Stomach (tissue), 19 donors: ENCODE measurements at places on chromosomes 7 and 10. TPM values are rescaled to one million over a fixed set of nuclear protein-coding genes. Genes with fewer than 3 reads are reported as not detected.

ZMYND11 gene
- total RNA-seq, result 88.1 TPM

DNA sequence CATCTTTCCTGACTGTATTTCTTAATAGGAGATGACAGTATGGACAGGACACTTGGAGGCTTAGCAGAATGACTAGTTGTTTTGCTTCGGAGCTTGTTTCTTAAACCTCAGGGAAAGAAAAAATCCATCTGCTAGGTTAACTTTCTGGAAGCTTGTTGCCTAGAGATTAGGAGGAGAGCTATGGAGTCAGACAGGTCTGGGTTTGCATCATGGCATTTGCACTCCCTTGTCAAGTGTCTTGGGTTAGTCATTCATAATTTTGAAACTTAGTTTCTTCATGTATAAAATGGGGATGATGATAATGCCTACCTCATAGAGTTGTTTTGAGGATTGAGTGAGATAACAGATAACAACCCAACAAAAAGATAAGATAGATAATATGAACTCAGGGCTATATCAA is 231.5 kb downstream of the STK31 start:
- DNase-seq, result no peak
- no peaks in the 10 kb centered on the region for H3K27me3 ChIP-seq
- H3K36me3 ChIP-seq, result no peaks in the 10 kb centered on the region
- H3K4me1 ChIP-seq, result no peaks in the 10 kb centered on the region

MYH16 gene
- not detected for total RNA-seq

MKI67 gene
- 27.7 TPM for total RNA-seq

GRCh38 chr10:70668454-70668970 is 3.8 kb upstream of the ADAMTS14 start:
- no peaks in the 10 kb centered on the region for H3K4me1 ChIP-seq
- H3K36me3 ChIP-seq, result no peaks in the 10 kb centered on the region
- H3K27ac ChIP-seq, result no peak overlapping the region
- H3K27me3 ChIP-seq, result peaks cover 5% of the 10 kb centered on the region

RNLS gene
- 9.5 TPM for total RNA-seq

ZNF727 gene
- 8.4 TPM for total RNA-seq

DNA sequence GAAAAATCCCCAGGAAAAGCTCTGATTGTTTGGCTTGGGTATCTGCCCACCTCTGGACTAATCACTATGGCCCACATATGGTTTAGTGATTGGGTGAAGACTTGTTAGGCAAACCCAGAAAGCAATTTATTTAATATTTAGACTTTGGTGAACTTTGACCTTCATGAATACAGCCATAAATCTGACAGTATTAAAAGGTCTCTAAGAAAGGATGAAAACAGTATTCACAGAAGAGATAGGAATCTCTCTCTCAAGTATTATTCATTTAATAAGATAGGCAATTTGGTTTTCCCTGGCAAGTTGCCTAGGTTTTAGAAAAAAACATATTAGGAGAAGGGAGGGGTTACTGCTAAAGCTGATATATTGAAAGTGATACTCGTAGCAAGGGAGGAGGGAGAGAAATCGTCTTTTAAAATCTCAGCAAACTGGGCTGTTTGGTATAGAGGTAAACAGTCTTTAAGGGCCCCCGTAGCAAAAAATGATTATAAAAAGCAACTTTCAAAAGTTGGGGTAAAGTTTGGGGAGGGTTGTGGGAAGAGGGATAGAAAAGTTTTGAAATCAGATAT is 57.1 kb downstream of the LSMEM1 start:
- DNase-seq, result no peak
- no peak overlapping the region for H3K27ac ChIP-seq
- H3K27me3 ChIP-seq, result no peaks in the 10 kb centered on the region
- no peak overlapping the region for H3K4me3 ChIP-seq
- no peaks in the 10 kb centered on the region for H3K4me1 ChIP-seq
